ENCODE measurements at places on chromosomes 11 and 22.

DNA sequence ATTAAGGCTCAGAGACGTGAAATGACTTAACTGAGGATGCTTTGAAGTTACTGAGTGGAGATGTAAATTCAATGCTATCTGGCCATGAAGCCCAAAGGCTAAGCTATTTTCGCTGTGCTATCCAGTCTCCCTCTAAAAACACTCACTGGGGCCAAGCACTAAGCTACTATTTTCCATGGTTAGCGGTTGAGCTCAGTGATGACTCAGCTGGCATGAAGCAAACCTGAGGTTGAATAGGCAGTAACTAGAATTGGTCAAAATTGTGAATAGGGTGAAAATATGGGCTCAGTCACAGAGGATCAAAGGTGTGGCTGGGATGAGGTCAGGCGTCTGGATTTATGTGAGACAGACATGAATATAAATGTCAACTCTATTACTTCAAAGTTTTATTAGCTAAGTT lies 564.2 kb upstream of the KIRREL3 start:
- no peak for DNase-seq

DNA sequence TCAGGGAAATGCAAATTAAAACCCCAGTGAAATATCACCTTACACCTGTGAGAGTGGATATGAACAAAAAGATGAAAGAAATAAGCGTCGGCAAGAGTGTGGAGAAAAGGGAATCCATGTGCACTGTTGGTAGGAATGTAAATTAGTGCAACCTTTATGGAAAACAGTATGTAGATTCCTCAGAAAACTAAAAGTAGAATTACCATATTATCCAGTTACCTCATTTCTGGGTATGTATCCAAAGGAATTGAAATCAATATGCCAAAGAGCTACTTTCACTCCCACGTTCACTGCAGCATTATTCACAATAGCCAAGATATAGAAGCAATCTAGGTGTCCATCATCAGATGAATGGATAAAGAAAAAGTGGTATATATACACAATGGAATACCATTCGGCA lies 246.0 kb upstream of the ARHGAP20 start:
- no peak for DNase-seq

GRCh38 chr11:17273668-17274282 lies 2.8 kb upstream of the NUCB2 start:
- DNase-seq, result no peak

GRCh38 chr11:26620282-26621045 lies 48.4 kb upstream of the MUC15 start:
- no peak for DNase-seq

DNA sequence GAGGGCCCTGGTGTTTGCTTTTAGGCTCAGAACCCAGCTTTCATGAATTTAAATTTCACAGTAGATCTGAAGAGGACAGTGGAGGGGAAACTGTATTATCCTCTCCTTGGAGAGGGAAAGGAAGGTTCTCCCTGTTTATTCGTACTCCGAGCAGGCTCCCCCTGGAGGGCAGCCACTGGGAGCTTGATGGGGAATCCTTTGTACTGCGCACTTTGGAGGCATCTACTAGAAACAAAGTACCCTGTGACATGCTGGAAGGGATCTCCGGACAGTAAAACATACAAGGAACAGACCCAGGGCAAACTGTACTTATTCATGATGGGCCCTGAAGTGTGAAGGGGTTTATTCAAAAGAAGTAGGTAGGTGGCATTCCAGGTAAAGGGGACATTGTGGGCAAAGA lies 27.2 kb downstream of the NAV2 start:
- peak; percentile 78 for DNase-seq

DNA sequence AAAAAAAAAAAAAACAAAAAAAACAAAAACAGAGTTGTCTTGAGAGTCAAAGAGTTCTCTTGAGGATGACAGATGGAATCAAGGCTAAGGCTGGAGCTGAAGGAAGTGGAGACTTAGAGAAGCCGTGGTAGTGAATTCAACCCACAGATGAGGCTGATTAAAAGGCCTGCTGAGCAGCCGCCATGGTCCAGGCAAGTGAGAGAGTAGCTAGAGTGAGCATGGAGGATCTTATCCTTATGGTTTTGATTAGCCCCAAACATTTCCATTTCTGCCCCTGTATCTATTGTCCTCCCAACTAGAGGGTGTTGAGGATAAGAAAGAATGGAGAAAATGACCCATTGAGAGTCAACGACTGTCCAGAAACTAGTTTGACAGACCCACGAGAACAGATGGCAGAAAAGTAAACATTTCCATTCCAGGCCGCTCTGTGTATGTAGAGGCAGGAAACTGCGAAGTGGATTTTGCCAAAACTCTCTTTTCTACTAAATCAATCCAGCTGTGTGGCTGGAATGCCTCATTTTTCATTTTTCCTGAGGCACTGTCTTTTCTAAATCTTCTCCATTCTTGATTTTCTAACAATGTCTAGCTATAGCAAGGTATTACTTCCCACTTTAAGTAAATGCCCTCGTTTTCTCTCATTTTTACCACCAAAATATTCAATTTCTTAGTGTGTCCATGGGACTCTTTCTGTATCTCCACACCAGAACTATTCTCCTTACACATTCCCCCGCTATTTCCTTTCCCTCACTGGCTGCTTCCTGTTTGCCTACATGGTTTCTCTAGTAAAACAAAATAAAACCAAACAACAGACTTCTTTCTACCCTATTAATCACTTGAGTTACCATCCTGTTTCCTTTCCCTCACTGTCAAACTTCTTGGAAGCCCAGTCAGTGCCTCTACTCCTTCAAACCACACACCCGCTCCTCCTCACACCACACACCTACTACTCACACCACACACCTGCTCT lies 5.4 kb upstream of the MMP8 start:
- no peak for DNase-seq

- DNase-seq, result no peak
These were observed 10.2 kb downstream of the PACS1 start for GRCh38 chr11:66080055-66080817.

DNA sequence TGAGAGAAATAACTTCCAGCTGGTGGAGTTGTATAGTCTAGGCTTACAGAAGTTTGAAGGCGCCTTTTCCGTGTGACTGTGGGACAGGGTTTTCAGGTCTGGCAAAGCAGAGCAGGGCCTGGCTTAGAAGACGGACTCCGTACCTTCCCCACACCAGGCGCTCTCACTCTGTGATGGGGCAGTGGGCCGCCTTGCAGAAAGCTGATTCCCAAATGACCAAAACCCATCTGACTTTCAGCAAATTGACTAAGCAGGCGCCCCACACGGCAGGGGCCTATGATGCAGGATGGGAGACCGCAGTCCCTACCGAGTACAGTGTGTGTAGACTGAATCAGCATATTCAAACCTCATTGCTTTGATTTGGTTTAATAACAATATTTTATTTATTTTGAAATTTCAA lies 85.8 kb upstream of the TMEM45B start:
- DNase-seq, result no peak

GRCh38 chr11:41988951-41989572 lies 529.6 kb upstream of the LRRC4C start:
- no peak for DNase-seq

GRCh38 chr22:43535336-43535735 lies 123.5 kb downstream of the MPPED1 start:
- DNase-seq, result no peak

DNA sequence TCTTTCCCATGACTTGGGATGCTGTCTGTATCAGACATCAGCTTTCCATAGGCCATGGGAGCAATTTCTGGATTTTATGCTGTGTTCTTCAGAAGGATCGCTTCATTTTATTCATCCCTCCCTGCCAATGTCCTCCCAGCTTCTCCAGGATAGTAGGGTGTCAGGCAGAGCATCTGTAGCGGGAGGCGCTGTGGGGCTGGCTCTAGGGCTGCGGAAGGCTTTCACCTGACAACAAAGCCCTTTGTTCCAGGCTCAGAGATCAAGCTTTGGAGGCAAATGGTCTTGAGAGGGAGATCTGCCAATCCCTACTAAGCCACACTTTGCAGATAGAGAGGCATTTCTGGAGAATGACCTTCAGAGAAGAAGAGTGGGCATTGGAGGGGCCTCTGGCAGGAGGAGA lies 29.5 kb upstream of the FTH1 start:
- DNase-seq, result peak; percentile 95

DNA sequence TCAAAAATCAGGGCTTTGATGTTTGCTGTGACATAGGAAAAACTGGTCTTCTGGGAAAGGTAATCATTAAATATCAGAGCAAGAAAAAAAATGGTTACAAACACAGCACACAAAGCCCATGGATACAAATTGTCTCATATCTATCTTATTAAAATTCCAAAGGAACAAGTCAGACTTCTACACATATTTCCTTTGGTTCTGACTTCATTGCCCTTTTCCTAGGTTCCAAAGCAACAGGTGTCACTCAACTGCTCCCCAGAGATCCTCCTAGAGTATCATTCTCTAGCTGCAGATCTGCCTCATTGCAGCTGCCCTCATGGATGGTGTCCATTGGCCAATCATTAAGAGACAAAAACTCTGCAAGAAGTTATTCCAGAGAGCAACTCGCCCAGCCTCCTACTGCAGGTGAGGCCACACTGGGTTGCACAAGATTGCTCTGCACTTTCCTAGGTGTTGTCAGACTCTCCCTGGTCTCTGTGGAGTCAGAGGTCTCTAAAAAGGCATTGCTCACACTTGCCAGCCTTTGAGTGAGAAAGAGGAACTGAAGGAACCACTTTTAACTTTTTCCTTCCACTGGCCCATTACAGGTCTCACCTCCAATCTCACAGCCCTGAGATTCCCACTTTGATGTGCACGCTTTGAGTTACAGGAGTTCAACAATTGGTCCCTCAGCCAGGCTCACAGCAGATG lies 5.7 kb downstream of the DRICH1 start:
- DNase-seq, result no peak

All from pons (tissue), 1 donor.